Myocyte (in vitro differentiated cells): ENCODE measurements at places on chromosomes 12 and 14.

GRCh38 chr14:76329951-76330350 lies 46.0 kb upstream of the ESRRB start:
- DNase-seq = no peak

DNA sequence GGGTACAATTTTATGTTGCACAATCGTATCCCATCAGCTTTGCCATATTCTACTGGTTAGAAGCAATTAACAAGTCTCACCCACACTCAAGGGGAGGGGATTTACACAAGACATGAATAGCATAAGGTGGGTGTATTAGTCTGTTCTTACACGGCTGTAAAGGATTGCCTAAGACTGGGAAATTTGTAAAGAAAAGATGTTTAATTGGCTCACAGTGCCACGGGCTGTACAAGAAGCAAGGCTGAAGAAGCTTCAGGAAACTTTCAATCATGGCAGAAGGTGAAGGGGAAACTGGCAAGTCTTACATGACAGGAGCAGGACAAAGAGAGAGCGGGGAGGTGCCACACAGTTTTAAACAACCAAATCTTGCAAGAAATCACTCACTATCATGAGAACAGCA lies 231.8 kb upstream of the AMIGO2 start:
- DNase-seq = no peak

GRCh38 chr12:123115409-123116121 lies 35.3 kb downstream of the PITPNM2 start:
- DNase-seq = peak; percentile 97

DNA sequence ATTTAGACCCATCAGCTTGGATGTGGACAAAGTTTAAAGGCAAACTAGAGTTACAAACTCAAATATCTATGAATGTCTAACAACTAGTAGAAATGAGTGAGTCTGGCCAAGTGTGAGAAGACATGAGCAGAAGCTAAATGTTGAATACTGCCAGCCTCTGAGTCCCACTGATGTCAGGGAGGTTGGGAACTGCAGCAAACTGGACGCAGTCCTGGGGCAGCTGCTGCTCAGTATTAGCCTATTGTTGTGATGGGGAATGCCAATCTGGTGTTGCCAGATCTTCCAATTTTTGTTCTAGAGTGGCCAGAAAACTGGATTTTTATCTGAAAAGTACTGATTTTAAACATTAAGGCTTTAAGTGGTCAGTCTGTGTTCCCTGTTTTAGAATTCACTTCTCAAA lies 770.4 kb upstream of the STXBP6 start:
- DNase-seq = no peak

DNA sequence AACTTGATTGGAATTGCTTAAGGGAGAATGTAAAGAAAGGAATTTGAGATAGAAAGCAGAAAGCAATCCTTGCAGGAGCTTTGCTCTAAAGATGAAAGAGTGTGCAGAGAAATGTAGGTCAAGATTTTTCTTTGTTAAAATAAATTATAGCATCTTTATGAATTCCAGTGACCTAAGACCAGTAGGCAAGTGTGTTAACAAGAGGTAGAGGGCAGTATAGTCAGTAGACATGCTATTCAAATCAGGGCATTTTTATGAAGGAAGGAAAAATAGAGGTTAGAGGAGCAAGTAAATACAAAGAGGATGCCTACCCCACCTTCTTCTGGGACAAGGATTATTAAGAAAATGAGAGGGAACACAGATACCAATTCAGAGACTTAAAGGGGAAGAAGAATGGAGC lies 148.5 kb downstream of the PLCZ1 start:
- no peak for DNase-seq

DNA sequence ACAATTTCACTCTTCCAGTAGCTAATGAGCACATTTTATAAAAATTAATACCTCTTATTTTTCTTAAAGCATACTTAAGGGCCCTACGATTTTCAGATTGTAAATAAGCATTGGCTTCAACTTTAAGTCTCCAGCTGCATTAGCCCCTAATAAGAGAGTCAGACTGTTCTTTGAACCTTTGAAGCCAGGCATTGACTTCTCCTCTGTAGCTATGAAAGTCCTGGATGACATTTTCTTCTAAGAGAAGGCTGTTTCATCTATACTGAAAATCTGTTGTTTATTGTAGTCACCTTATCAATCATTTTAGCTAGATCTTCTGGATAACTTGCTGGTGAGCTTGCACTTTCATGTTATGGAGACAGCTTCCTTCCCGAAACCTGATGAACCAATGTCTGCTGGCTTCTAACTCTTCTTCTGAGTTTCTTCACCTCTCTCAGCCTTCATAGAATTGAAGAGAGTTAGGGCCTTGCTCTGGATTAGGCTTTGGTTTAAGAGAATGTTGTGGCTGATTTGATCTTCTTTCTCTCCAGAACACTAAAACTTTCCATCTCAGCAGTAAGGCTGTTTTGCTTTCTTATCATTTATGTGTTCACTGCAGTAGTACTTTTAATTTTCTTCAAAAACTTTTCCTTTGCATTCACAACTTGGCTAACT lies 377.1 kb upstream of the RGS6 start:
- no peak for DNase-seq

DNA sequence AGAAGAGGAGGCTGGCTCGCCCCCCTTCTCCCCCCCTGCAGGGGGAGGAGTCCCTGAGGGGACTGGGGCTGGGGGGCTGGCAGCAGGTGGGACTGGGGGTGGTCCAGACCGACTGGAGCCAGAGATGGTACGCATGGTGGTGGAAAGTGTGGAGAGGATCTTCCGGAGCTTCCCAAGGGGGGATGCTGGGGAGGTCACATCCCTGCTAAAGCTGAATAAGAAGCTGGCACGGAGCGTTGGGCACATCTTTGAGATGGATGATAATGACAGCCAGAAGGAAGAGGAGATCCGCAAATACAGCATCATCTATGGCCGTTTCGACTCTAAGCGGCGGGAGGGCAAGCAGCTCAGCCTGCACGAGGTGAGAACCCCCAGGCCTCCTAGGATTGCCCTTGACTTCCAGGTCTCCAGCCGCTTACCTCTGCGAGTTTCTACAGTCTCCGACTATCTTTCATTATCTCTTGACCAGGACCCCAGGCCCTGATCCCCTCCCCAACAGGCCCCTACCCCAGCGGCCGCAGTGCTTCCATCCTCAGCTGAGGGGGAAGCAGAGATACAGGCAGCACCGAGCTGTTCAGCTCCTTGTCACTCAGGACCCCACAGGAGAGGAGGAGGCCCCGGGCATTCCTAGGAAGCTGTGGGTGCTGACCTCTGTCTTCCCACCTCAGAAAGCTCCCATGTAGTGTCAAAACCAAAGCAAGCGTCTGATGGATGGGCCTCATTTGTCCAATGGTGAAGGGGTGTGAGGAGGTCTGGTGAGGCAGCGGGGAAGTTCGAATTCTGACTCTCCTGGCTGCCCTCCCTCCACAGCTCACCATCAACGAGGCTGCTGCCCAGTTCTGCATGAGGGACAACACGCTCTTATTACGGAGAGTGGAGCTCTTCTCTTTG lies 3.0 kb downstream of the NAB2 start:
- DNase-seq = no peak

- DNase-seq = no peak
These were observed 75.0 kb downstream of the NT5DC3 start for GRCh38 chr12:103766028-103766427.

DNA sequence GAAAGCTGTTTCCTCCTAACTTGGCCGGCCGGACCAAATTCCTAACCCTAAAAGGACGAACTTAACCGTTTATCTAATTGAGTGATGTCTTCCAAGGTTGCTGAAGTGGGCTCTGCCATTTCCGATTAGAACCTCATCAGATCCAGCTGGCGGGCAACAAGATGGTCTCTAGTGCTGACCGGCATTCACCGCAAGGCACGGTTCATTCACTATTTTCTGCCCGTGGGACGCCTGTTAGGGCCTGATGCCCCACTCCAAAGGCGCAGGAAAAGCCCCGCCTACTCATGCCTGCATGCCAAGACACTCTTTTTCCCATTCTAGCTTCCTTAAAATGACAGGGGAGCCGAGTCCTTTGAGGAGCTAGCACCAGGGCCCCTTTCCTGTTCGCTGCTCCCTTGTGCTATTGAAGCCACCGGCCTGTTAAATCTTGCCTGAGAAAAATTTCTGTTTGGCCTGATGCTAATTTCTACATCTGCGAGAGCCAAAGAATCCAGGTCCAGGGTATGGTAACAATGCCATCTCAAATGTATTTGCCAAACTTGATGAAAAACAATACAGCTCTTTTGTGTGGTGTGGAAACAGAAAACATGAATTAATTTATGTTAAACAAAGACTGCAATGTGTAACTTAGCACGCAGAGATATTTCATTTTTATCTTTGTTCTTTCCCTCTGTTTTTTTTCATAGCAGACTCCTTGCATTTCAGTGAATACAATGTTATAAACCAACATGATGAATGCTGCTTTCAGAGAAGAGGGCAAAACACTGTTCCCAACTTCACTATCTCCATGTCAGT lies 1071.2 kb upstream of the USP15 start:
- DNase-seq = no peak

DNA sequence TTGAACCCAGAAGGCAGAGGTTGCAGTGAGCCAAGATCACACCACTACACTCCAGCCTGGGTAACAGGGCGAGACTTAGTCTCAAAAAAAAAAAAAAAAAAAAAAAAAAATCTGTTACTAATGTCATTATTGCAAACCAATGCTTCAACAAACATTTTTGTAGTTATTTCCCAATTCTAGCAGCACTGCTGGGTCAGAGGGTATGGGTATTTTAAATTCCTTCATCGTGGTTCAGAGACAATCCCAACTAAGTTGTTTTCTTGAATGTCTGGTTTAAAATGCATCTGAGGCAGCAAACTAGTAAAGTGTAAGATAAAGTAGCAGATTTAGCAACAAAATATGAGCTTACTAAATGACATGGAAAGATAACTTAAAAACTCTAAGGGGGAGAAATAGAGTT lies 65.6 kb downstream of the FERMT2 start:
- no peak for DNase-seq

GRCh38 chr12:123075646-123076171 lies 75.2 kb downstream of the PITPNM2 start:
- DNase-seq = no peak

DNA sequence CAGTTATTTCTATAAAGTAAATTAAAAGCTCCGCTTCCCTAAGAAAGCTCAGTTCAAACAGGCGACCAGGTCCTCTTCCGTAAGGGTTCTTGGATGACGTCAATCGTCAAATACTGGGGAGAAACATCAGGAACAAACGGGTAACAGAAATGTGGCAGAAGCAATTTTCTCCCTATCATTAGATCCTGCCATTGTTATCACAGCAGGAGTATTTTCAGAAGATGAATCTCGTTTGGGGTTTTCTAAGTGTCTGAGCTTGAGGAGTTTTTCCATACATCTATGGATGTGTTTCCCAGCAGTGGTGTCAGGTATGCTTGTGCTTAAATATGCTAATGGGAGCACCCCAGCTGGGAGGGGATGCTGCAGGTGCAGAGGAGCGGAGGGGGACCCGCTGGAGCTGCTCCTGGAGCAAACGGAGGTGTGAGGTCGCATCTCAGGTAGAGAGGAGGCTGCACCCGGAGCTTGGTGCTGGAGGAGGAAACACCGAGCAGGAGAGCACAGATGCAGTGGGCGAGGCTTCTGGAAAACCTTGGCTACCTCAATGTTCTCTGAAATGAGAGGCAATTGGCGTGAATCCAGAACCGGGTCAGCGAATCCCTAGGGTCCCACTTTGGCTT lies 795.5 kb downstream of the AACS start:
- DNase-seq = no peak

- DNase-seq = no peak
These were observed 4.3 kb upstream of the AP1G2 start for GRCh38 chr14:23571701-23572523.

DNA sequence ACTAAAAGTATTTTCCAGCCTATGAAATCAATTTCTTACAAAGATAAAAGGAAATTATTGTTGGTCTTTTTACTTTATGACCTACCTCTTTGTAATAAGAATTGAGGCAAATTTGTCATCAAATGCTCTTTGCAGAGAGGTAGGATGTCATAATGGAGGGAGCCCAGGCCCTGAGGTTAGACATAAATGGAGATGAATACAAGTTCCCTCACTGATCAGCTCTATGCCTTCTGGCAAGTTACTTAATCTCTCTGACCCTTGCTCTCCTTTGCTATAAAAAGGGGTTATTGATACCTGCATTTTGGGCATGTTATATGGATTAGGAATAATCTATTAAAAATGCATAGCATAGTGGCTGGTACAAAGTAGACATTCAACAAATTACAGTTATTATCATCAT lies 146.9 kb upstream of the KRR1 start:
- DNase-seq = peak; percentile 3

DNA sequence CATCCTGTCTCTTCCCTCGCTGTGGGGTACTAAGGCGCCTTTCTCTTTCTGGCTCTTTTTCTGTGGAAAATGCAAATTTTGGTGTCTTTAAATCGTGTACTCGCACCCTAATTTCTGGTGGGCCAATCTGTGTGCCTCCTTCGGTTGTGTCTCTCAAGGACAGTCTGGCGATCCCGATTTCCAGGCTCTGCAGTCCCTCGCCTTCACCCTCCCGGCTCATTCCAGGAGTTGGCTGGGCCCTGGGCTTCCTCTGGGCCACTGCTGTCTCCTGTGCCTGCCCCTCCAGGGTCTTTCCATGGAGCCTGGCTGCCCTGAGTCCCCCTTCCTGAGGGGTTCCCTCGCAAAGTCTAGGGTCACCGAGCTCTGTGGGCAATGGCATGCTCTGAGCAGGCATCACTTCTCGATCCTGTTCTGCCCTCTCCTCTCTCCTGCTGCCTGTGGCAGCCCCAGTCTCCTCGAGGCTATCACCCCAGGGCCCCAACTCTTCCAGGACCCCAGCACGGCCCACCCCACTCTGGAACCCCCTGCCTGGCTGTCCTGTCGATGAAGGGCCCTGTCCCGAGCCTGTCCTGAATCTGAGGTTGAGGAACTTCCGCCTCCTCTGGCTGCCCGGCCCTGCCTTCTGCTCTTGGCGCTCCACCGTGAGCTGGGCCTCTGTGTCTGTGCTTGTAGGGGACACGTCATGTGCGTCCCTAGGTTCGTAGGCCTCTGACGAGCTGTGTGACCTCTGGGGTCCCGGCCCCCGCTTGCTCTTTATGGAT lies 24.1 kb downstream of the AHNAK2 start:
- DNase-seq = no peak

GRCh38 chr14:67492538-67492937 lies 4.0 kb upstream of the TMEM229B start:
- DNase-seq = no peak

DNA sequence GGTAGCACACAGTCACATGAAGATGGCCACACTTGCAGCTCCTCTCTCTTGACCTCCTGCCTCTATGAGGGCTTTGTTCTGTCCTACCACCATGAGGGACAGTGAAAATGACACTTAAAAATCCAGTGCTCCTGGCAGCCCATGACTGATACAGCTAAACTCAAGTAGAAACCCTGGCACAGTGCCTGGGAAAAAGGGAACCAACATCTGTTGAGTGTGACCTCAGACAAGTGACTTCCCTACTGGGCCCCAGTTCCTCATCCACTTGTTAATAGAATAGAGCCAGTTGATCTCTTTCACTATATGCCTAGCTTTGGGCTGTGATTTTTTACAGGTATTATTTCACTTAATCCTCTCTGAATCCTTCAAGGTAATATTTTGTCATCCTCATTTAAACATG lies 4.8 kb downstream of the GUCY2C start:
- DNase-seq = peak; percentile 61
